ENCODE measurements at places on chromosomes 12 and 14.

DNA sequence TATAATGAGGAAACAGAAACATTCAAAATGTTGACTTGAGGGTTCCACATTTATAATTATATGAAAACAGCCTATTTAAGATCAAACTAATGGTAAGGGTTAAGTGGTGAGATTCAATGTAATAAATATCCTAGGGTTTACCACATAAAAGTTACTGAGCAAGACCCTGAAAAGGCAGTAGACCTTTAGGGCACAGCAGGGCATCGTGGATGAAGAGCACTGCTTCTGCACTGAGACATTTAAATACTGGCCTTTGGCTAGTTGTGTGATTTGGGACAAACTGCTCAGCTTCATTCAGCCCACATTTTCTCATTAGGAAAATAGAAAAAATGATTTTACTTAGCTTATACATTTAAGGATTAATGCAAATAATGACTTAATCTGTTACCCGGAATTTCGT, 42.0 kb downstream of the CNTN1 start:
- DNase-seq: no peak

- DNase-seq: no peak
These were observed 115.2 kb upstream of the ARHGAP5 start for GRCh38 chr14:31961896-31962295.

DNA sequence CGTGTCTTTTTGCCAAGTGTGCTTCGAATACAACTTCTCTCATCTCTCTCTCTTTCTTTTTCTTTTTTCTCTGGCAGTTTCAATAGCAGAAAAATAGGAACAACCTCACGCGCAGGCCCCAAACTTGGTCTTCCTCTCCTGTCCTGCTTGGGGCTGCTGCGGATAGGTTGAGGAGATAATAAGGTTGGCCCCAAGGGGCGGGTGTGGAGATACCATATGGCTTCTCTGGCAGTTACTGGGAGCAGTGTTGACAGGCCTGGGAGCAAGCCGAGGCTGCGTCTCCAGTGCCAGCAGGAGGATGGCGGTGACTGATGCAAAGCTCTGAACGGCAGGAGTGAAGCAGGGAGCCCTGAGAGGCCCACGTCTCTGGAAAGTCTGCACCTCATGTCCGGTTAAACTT, 89.5 kb upstream of the MANSC4 start:
- DNase-seq: no peak

DNA sequence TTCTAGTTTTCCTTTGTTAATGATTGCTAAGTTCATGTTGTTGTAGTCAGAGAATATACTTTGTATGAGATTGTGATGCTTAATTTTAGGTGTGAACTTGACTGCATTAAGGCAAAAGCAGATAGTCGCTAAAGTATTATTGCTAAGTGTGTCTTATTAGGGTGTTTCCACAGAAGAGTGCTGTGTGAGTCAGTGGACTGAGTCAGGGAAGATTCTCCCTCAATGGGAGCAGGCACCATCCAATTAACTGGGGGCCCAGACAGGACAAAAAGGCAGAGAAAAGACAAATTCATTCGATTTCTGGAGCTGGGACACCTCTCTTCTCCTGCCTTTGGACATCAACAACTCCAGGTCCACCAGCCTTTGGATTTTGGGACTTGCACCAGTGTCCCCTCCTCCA, 48.5 kb downstream of the BAZ1A start:
- no peak for DNase-seq

- DNase-seq: no peak
These were observed 334.0 kb upstream of the PRICKLE1 start for GRCh38 chr12:42923583-42923982.

- no peak for DNase-seq
These were observed 88.9 kb upstream of the FRMD6 start for GRCh38 chr14:51562816-51563215.

DNA sequence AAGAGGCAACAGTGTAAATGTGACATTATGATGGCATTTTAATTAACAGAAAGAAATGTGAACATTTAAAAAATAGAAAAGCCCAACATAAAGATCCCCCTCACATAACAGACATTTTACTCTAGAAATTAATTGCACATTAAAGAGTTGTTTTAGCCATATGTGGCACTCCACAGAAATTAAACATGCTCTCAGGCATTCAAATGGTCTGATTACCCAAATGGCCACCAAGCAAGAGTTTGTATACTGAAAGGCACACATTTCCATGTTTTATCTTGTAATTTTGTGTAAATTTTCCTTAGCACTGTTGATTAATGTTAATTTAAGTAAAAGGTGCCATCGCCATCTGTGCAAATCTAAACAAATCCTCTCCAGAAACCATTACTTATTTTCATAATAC, 43.5 kb downstream of the GTF2A1 start:
- DNase-seq: no peak

- no peak for DNase-seq
These were observed 662 bp upstream of the NELL2 start for GRCh38 chr12:44876544-44877410.

- no peak for DNase-seq
These were observed at the start of the genes KLHL42 and MANSC4 for GRCh38 chr12:27779920-27780611. KLHL42 (plus strand) TSS chr12:27780233; CDS start chr12:27780331, 98 bp downstream. MANSC4 (minus strand) TSS chr12:27780236; CDS start chr12:27771276, 8,960 bp downstream.

- DNase-seq: no peak
These were observed 86.1 kb downstream of the SLC24A4 start for GRCh38 chr14:92409043-92409442.

DNA sequence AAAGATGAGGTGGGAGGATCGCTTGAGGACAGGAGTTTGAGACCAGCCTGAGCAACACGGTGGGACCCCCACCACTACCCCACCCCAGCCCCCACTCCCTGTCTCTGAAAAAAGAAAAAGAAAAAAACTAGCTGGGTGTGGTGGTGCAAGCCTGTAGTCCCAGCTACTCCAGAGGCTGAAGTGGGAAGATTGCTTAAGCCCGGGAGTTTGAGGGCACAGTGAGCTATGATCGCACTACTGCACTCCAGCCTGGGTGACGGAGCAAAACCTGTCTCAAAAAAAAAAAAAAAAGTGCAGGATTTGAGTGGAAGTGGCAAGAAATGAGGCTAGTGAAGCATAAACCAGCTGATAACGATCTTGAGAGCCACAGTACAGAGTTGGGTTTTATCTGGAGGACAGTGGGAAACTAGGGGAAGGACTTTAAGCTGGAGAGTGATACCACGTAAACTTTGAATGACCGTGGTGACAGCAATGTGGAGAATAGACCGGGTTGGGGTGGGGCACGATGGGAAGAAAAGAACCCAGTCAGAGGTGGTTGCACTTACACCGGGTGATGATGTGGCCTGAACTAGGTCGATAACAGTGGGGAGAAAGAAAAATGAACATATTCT, 85.3 kb downstream of the TMEM260 start:
- no peak for DNase-seq

GRCh38 chr12:118689793-118690192, 291.5 kb upstream of the SRRM4 start:
- no peak for DNase-seq

- no peak for DNase-seq
These were observed 354.3 kb upstream of the SFSWAP start for GRCh38 chr12:131356485-131357184.
